ENCODE measurements at places on chromosomes 7 and 10.

- no peak for DNase-seq
Measured at GRCh38 chr7:35185908-35186731, 67.8 kb downstream of the TBX20 start.

GRCh38 chr7:81004098-81004497, 85.2 kb upstream of the SEMA3C start:
- no peak for DNase-seq

DNA sequence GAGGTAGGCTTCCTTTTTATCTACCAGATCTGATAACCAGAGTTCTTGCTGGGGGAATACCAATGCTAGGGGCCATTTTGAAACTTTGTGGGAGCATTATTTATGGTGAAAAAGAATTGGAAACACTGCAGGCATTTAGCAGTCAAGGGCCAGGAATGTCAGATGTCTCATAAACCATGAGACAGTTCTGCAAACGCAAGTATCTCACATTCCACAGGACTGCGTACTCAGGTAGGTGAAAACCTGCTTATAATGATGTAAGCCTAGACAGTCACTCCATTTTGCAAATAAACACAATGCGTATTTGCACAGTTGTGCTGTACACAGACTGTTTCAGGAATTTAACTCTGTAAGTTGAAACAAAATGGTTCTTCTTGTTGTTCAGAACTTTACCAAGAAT, 33.9 kb downstream of the ECHDC3 start:
- DNase-seq: no peak

GRCh38 chr7:23938937-23939552, 229.0 kb downstream of the STK31 start:
- DNase-seq: no peak

DNA sequence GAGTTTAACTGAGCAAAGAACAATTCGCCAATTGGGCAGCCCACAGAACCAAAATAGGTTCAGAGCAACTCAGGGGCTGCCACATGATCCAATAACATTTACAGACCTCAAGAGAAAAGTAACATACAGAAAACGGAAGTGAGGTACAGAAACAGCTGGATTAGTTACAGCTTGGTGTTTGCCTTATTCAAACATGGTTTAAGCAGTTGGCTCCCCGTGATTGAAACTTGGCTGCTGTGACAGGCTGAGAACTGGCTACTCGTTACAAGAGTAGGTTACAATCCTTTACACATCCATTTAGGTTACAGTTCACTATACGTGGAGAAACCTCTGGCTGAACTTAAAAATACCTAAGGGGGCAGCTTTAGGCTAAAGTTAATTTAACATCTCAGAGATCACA, 673.1 kb upstream of the PHF14 start:
- DNase-seq: no peak

DNA sequence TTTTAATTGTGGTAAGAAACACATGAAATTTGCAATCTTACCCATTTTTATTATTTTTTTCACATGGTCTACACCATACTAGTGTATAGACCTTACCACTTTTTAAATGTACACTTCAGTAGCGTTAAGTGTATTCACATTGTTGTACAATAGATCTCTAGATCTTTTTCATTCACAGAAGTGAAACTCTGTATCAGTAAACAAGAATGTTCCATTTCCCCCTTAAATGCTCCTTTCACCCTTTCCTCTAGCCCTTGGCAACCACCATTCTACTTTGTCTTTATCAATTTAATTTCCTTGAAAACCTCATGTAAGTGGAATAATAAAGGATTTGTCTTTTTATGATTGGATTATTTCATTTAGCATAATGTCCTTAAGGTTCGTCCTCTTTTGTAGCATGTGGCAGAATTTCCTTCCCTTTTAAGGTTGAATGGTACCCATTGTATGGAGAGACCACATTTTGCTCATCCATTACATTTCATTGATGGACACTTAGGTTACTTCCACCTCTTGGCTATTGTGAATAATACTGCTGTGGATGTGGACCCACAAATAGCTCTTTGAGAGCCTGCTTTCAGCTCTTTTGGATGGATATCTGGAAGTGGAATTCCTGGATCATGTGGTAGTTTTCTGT, 45.7 kb downstream of the SNX10 start:
- DNase-seq: no peak

GRCh38 chr7:144824360-144824759, 11.5 kb downstream of the TPK1 start:
- no peak for DNase-seq

- no peak for DNase-seq
Measured at GRCh38 chr7:80593869-80594586, 44.4 kb upstream of the CD36 start.

Measured in stimulated activated CD8-positive, alpha-beta memory T cell treated with anti-CD3 and anti-CD28 coated beads, Interleukin-15, amount 100 ng/mL, for 24 hours (primary cell).